ENCODE measurements at places on chromosomes 2 and 18. TPM values are rescaled to one million over a fixed set of nuclear protein-coding genes. Genes with fewer than 3 reads are reported as not detected.

The UGT1A6 gene
- total RNA-seq, result not detected

The CYBRD1 gene
- total RNA-seq, result 26.0 TPM

The LCT gene
- total RNA-seq, result not detected

The TUBA3E gene
- not detected for total RNA-seq

All from vein endothelial cell (primary cell).